Cardiac fibroblast (primary cell): ENCODE measurements at places on chromosomes 1 and 21.

DNA sequence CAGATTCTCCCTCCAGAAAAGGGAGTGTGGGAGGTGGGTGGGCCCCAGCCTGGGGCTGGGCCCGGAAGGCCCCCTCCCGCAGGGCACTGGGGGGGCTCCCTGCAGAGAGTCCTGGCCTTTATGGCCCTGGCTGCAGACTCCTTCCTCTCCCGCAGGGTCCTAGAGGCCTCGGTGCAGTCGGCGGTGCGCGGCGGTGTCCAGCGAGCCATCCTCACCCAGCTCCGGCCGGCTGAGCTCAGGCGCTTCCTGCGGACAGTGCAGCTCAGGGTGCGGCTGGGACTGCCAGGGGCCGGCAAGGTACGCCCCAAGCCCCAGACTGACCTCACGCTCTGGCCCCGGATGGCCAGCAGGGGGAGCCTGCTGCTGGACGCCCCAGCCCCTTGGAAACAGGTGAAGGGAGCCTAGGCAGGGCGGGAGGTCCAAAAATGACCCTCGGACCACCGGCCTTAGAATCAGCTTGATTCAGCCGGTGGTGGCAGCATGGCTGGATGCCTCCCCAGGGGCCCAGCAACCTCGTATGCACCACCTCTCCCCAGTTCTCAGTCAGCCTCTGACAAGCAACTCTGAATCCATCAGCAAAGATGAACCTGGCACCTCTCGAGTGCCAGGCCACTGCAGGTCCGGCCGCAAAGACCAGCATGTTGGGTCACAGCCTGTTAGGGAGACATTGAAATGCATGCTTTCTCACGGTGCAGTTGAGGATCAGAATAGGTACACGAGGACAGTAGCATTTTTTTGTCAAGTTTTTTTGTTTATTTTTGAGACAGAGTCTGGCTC lies 20.6 kb downstream of the MTHFR start:
- DNase-seq: peak; percentile 75

DNA sequence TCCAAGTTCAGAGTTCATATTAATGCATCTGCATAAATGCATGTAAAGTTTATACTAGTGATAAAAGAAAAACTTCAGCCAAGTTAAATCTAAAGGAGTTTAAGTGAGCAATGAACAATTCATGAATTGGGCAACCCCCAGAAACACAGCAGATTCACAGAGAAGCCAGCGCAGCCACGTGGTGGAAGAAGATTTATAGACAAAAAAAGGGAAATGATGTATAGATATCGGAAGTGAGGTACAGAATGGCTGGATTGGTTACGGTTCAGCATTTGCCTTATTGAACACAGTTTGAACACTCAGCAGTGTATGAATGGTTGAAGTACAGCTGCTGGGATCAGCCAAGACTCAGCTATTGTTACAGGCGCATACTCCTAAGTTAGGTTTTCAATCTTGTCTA lies 5.7 kb downstream of the AK5 start:
- no peak for DNase-seq

DNA sequence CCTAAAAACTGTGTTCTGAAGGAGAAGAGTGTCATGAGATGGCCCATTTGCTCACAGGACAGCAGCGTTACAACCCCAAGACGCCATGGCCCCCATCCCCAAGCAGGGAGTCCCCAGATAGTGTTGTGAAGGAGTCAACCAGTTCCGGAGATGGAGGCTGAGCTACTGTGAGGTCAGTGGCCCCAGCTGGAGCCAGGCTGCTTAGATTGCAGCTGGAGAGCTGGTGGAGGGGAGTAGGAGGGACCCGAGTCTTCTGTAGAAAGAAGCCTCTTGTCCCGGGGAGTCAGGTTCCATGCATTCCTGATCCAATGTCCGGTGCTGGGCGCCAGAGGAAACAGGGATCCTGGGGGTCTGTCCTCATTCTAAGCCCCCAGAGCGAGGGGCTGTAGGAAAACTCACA lies 93.5 kb upstream of the SIM2 start:
- no peak for DNase-seq

DNA sequence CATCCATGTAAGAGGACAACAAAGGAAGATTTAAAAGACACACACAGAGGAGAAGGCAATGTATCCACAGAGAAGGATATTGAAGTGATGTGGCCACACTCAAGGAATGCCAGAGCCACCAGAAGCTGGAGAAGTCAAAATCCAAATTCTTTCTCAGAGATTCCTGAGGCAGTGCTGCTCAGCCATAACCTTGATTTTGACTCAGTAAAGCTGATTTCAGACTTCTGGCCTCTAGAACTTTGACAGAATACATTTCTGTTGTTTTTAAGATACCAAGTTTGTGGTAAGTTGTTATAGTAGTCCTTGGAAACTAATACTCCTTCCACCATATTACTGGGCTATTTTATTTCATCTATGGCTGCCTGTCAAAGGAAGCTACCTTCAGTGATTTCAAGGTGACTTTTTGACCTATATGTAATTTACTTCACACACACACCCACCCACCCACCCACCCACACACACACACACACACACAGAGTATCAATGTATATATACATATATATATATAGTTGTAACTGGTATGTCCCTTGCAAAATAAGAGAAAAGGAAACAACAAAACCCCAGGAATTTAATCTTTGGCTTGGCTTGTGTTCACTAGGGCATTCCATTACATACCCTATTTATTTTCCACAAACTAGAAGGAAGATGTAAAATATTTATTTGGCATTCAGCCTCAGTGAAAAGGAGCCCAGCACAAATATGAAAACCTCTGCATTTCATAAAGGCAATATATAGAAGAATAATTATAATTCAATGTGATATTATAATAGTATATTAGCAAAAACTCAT lies 142.1 kb upstream of the PTGFR start:
- DNase-seq: peak; percentile 46

DNA sequence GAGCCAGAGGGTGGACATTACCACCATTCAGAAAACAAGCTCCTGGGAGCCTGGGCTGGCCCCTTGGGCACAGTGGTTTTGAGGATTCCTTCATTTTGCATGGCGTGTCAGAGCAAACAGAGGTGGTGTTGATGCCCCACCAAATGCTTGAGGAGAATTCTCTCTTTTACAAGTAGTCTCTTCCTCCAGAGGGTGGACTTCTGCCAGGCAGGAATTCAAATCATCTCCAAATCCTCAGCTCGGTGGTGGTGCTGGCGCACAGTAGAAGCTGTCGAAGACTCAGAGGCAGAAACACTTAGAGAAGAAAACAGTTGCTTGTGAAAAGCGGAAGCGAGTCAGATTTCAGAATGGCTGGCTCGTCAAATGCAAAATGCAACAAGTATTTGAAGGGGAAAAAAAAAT lies 3.4 kb upstream of the CHI3L1 start:
- DNase-seq: no peak

- peak; percentile 48 for DNase-seq
These were observed 6.7 kb upstream of the TIE1 start for GRCh38 chr1:43293896-43294760.

- DNase-seq: no peak
These were observed 37.6 kb upstream of the PGBD5 start for GRCh38 chr1:230463760-230464159.

DNA sequence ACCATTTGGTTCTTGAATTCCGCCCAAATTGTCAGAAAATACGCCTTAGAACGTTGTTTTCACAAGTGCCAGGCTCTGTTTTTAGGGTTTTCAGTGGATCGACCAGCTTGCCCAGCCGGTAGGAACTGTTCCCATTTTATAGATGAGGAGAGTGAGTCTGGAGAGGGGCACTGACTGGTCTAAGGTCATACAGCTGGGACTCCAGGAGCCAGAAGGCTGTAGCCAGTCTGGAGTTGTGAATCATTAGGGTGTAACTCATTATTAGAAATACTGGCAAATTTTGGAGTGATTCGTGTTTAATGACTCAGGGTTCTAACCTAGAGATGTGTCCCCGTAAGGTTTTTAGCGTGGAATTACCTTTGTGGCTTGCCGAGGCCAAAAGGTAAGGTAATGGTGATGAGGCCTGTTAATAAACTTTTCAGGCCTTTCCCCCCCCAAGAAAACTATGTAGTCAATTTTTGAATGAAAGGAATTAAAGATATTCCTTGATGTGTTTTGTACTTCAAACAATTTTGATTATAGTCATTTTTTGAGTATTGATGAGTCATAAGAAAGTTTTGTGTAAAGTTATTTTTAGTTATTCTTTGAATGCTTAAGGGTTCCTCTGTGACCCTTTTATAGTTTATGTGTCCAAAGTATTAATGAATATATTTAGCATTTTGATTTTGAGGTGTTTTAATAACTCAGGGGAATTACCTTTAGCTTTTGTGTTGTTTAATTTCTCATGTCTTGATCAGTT lies 2.1 kb downstream of the DYRK1A start:
- DNase-seq: peak; percentile 73

- DNase-seq: no peak
These were observed 21.2 kb downstream of the PEX14 start for GRCh38 chr1:10495952-10496351.
